Thymus (tissue), 14 donors: ENCODE measurements at places on chromosomes 6 and 20. TPM values are rescaled to one million over a fixed set of nuclear protein-coding genes. Genes with fewer than 3 reads are reported as not detected.

DNA sequence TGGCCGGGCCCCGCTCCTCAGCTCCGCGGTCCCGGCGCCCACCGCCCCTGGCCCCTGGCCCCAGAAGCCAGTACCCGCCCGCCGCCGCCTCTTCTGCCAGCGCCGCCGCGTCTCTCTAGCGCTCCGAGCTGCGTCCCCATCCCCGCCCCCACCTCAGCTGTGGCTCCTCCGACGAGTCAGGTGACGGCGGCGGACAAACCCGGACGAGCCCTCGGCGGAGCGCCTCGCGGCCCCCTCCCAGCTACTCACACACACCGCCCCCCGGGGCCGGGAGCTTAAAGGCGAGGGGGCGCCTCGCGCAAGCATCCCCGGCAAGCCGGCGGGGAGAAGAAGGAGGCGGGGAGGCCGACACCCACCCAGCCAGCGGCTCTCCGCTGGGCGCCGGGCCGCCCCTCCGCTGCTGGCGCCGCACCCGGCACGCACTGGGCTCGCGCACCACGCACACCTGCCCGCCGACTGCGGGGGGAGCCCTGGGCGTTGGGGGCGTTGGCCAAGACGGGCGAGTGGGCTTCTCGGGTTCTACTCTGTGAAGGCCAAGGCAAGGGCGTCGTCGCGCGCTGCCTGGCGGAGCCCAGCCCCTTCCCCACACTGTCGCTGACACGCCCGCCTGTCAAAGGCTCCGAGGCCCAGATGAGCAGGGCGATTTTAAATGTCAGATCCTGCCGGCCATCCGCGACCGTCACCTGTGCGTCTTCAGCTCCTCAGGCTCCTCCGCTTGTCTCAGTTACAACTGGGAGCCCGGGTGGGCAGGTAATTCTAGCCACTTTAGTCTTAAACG lies at the start of gene SNAP91:
TSS of gene SNAP91 (minus strand) at position 132 of the 778 bp plus-strand sequence. CDS start 1,174 bp downstream, outside the sequence.
- no peak for DNase-seq

TUBB2B gene
- total RNA-seq: 6.8 TPM

BCAS1 gene
- total RNA-seq: 0.38 TPM

DNA sequence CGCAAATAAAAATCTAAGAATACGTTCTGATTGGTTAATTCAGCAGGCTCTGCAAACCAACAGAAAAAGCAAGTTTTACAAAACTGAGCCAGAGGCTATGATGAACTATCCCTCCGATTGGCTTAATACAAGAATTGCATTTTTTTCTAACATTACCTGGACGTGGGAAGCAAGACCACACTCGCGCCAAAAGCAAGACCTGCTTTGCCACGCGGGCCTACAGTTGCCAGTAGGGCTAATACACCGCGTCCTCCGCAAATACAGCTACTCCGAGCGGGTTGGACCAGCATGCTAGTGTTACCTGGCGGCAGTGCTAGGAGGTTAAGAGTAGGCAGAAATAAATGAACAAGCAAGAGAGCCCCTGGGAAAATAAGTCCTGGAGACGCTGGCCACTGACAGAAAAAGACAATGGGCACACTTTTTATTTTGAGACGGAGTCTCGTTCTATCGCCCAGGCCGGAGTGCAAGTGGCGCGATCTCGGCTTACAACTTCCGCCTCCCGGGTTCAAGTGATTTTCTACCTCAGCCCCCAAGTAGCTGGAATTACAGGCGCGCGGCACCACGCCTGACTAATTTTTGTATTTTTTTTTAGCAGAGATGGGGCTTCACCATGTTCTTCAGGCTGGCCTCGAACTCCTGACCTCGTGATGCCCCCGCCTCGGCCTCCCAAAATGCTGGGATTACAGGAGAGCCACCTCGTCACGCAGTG lies 131.9 kb upstream of the BTN3A2 start:
- DNase-seq: no peak

GRCh38 chr6:36885461-36886401 lies at the start of gene C6orf89:
TSS of gene C6orf89 (plus strand) at chr6:36885952. CDS start at chr6:36899445, 13,493 bp downstream.
- peak; percentile 94 for DNase-seq

GRCh38 chr6:34132486-34133185 lies 13.3 kb downstream of the GRM4 start:
- peak; percentile 59 for DNase-seq

XKR7 gene
- under 0.01 TPM for total RNA-seq
